ENCODE measurements at places on chromosomes 4 and X.

- DNase-seq, result no peak
Measured at GRCh38 chr4:168098248-168098717, 5.9 kb downstream of the ANXA10 start.

- DNase-seq, result no peak
Measured at GRCh38 chrX:120301960-120302359, 9.3 kb downstream of the TMEM255A start.

DNA sequence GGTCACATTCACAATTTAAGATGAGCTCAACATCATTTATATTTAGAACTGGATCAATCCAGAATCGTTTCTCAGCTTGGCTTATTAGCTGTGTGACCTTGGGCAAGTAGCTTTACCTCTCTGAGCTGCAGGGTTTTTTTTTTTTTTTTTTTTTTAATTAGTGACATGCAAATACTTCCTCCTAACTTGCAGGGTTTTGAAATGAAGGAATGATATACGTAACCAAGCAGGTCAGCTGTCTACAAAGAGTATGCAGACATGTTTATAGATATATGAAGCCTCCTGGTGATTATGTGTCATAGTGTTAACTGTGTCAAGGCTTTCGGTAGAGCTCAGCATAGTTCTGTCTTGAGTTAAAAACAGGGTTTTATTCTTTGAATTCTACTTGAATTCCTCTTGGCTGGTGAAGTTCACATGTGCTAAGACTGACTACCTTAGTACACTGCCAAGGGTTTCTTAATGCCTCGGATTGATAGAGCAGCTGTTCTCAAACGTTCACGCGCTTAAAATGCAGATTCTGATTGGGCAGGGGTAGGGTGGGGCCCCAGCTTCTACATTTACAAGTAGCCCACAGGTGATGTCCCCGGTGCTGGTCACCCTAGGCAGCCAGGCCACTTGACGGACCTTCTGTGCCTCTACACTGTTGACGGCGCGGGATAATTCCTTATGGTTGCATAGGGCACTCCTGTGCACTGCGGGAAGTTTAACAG is 654 bp upstream of the STS start:
- no peak for DNase-seq

- no peak for DNase-seq
Measured at GRCh38 chrX:111447298-111447697, 35.3 kb upstream of the DCX start.

GRCh38 chrX:127888767-127889166 is 163.4 kb downstream of the ACTRT1 start:
- no peak for DNase-seq

GRCh38 chrX:119145241-119145653 is 17.6 kb upstream of the KIAA1210 start:
- no peak for DNase-seq

- DNase-seq, result no peak
Measured at GRCh38 chr4:1137063-1137776, 23.9 kb upstream of the RNF212 start.

GRCh38 chr4:80438016-80438415 is 102.5 kb downstream of the CFAP299 start:
- no peak for DNase-seq

- peak; percentile 30 for DNase-seq
Measured at GRCh38 chr4:38856524-38857337, at the start of gene TLR6. Gene TLR6, minus strand, starts transcription at chr4:38856817. Its CDS starts 27,344 bp downstream, at chr4:38829473.

DNA sequence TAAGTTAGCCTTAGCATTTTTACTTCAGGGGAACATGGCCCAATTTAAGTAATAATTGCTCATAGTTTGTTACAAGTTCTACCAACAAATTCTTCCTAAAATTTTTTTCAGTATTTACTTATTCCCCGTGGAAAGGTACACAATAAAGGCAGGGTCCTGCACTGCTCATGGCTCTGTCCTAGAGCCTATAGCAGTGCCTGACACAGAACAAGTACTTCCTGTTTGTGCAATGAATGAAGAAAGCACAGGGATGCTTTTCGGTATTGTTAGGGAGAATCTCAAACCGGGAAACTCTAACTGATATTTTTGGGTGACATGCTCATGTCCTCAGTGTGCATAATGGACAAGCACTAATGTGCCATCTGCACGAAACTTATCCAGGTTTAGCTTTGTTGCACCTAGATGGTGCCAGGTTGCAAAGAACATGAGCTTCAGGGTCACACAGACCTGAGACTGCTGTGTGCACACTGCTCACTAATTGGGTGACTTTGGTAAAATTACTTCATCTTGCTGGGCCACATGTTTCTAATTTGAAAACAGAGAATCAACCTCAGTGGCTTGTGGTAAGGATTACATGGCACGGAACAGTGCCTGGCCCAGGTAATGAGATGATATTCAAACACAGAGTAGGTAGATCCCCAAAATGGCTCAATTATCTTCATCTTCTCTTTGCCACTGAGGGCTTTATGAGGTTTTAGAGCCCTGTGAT is 175.8 kb upstream of the NPY2R start:
- no peak for DNase-seq

DNA sequence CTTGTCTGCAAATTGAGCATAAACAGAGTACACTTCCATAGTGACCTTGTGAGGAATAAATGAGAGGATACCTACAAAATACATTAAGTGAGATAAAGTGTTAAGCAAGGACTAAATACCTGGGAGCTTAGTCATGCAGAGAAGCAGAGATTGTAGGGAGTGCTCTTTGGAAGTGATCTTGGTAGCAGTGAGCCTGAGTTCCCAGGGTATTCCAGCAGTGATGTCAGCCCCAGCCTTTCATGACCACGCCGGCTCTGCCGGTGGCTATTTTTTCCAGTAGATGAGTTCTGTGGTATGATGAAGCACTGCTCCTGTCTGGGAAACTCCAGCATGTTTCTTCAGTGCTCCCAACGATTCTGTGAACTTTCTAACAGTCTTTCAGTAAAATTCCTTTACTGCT is 391.5 kb upstream of the IGFBP7 start:
- no peak for DNase-seq

DNA sequence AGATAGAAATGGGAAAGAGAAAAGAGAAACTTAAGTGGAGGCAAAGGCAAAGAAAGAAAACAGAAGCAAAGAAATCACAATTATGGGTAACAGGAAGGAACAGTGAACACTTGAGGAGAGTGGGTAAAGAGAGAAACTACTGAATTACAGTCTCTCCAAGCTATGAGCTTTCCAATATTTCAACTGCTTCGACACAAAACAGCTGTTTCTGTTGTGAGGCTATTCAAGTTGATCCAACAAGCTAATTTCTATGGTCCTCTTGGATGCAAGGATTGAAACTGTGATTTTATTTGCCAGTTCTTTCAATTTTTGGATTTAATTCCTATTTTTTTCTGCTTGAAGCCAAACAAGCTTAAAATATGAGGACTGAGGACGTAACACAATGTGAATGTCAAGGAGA is 80.5 kb upstream of the ADGRA3 start:
- DNase-seq, result no peak

- no peak for DNase-seq
Measured at GRCh38 chr4:183165376-183165775, 66.3 kb downstream of the WWC2 start.

DNA sequence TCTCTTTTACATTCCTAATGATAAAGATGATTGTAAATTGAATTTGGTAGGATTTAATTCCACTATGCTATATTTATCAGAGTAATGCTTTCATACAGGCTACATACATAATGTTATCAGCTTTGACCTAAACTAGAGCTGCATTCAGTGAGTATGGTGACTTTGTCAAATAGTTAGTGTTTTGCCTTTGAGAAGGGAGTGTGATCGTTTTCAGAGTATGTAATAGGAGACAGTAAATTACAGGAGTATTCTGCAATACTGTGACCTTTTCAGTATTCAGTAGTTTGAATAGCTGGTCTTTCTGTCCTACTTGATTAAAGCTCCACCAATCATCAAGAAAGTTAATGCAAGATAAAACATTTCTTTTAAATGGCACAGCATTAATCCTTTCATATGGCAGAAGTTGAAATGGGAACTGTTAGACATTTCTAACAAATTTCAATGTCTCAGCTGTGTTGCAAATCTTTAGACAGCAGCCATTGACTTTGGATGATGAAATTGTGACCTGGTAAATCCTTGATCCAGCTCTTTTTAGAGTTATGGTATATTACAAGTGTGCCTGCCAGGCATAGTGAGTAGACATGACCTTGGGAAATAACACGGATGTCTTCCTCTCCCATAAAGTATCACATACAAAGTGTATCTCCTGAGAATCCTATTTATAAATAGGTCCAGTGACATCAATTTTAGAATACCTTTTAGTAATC is 455.3 kb downstream of the KCTD8 start:
- DNase-seq, result no peak

DNA sequence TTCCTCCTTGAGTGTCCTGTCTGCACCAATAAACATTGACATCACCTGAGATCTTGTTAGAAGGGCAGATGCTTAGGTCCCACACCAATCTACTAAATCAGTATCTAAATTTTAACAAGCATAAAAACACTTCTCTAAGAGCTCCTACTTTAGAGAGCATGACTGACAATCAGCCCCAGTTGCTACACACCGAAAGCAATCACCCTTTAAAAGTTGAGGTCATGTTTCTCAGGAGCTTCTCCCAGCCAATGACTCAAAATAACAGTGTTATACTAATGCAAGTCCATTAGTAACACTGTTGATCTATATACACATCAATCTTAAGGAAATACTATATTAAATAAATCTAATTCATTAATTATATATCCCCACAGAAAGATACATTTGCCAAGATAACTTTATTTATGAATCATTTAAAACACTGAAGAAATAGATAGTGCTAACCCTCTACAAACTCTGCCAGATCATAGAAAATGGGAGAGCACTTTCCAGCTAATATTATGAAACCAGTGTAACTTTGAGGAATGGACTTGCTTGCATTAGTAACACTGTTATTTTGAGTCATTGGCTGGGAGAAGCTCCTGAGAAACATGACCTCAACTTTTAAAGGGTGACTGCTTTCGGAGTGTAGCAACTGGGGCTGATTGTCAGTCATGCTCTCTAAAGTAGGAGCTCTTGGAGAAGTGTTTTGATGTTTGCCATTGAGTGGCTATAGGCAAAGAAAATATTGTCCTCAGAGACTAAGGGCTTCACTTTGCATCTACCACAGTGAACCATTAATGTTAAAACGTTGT is 109.8 kb upstream of the HDX start:
- DNase-seq, result no peak

DNA sequence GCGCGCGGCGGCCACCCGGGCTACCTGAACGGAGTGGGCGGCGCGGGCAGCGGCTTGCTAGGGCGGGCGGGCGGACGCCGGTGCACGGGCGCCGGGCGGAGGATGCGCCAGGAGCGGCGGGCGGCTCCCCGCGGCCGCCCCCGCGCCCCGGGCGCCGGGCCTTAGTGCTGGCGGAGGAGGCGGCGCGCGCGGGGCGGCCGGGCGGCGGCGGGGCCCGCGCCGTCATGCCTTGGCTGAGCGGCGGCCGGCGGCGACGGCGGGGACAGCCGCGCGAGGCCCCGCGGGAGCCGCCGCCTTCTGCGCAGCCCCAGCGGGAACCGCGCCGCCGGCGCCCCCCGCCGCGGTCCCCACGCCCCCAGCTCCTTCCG is 48.2 kb downstream of the CLDN34 start:
- DNase-seq, result no peak

- DNase-seq, result no peak
Measured at GRCh38 chr4:186013419-186014186, 55.4 kb upstream of the TLR3 start.

- no peak for DNase-seq
Measured at GRCh38 chrX:2875798-2876399, 47.2 kb downstream of the GYG2 start.

DNA sequence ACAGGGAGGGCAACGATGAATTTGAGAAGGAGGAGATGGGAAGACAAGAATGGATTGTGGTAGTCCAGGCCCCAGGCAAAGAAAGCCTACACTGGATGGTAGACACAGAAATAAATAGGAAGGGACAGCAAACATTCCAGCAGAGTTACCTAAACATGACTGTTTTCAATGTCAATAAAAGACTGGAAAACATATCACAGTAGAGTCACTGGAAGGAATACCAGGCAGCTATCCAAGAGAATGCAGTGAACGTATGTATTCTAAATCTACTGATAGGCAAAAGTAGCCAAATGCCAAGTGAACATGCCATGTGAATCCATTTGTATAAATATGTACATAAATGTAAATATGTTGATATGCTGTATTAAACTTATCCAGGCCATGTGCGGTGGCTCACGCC is 183.0 kb downstream of the PALLD start:
- DNase-seq, result no peak

DNA sequence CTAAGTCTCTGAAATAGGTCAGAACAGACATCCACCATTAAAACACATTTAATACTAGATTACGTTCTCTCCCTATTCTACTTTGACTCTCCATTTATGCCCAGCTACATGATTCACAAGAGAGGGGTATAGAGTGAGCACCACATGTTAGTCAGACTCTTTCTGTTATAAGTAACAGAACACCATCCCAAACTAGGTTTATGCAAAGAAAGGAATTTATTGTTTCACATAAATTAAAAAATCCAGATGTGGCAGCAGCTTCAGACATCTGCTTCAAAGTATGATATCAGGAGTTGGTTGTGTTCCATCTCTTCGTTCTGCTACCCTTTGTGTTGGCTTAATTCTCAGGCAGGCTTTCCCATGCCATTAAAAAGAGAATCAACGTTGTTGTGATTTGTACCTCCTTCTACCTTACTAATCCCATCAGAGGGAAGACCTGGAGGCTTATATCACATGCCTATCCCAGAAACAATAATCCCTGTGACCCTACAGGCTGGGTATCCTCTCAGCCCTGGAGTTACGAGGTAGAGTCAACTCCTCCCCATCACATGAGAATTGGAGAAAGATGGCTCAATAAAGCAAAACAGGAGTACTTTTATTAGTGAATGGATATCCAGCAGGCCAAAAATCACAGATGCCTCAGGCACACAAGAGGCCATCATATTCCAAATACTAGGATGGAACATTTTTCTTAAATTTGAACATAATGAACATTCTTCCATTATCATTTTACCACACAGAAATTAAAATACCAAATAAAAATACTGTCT is 163.2 kb downstream of the SLC7A11 start:
- no peak for DNase-seq

GRCh38 chr4:84920617-84921016 is 45.9 kb downstream of the WDFY3 start:
- no peak for DNase-seq

DNA sequence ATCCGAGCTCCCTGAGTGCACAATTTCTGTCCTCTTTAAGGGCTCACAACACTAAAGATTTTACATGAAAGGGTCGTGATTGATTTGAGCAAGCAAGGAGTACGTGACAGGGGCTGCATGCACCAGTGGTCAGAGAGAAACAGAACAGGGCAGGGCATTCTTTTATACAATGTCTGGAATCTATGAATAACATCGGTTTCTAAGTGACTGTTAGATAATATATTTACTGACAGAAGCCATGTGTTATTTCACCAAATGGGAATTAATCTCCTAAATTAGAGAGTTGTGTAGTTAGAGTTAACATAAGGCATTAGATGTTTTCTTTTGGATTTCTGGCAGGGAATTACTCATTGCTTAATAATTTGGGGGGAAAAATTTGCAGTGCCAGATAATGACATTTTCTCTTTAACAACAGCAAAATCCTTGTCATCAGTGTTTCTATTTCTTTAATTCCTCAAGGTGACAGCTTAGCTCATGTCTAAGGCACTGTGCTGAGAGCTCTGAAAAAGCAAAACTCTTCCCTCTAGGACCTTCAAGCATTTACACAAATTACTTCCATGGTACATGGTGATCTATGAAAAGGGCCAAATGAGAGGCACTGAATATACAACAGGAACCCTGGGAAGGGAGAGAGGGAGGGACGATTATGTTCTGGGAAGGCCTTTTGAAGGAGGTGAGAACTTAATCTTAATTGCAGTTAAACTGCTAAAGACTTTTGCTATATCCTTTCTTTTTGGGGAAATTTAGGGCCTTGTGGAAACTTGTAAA is 145.0 kb downstream of the RTL3 start:
- no peak for DNase-seq

GRCh38 chr4:29276150-29276549 is 1444.0 kb upstream of the PCDH7 start:
- DNase-seq, result no peak

Data from stimulated activated CD4-positive, alpha-beta T cell treated with anti-CD3 and anti-CD28 coated beads, Interleukin-1b, Interleukin-23, amount 100 ng/mL, for 1 hour (primary cell).